Hair follicular keratinocyte (primary cell): ENCODE measurements at places on chromosomes 4 and X. TPM values are rescaled to one million over a fixed set of nuclear protein-coding genes. Genes with fewer than 3 reads are reported as not detected.

Gene PAGE5
- not detected in 2 replicates for total RNA-seq

Gene RAB40A
- total RNA-seq, result not detected in 2 replicates

Gene GYG2
- total RNA-seq, result 0.23 TPM in 1 of 2 replicates, not detected in the other

Gene SMIM10
- 0.27 TPM in 1 of 2 replicates, not detected in the other for total RNA-seq

Gene MAOB
- not detected in 2 replicates for total RNA-seq

Gene ANXA10
- total RNA-seq, result not detected in 2 replicates

Gene FAM47E
- not detected in 2 replicates for total RNA-seq

Gene HSFX2
- not detected in 2 replicates for total RNA-seq

Gene UGT2B10
- total RNA-seq, result not detected in 2 replicates

Gene ARAP2
- total RNA-seq, result 5.2 and 9.4 TPM in 2 replicates

Gene SMR3A
- total RNA-seq, result not detected in 2 replicates

Gene PF4V1
- not detected in 2 replicates for total RNA-seq

Gene FMR1NB
- total RNA-seq, result not detected in 2 replicates

Gene ARMCX4
- 0.94 and 1.1 TPM in 2 replicates for total RNA-seq

Gene PRICKLE3
- total RNA-seq, result 18.9 and 21.5 TPM in 2 replicates

Gene ZNF330
- 27.6 and 37.6 TPM in 2 replicates for total RNA-seq

Gene MAGEB17
- total RNA-seq, result not detected in 2 replicates

Gene SCFD2
- total RNA-seq, result 10.2 and 10.6 TPM in 2 replicates

Gene CSTF2
- 16.4 and 26.8 TPM in 2 replicates for total RNA-seq

Gene PASD1
- total RNA-seq, result not detected in 2 replicates

Gene HPGD
- 0.39 TPM in 1 of 2 replicates, not detected in the other for total RNA-seq

Gene MEPE
- not detected in 2 replicates for total RNA-seq

Gene IL3RA
- not detected in 2 replicates for total RNA-seq

Gene XK
- 0.39 and 0.46 TPM in 2 replicates for total RNA-seq

Gene PAGE2
- not detected in 2 replicates for total RNA-seq

Gene ADH5
- total RNA-seq, result 153 and 171 TPM in 2 replicates

Gene LUZP4
- not detected in 2 replicates for total RNA-seq

Gene PPA2
- 151 and 178 TPM in 2 replicates for total RNA-seq

Gene TAF7L
- not detected in 2 replicates for total RNA-seq

Gene EGFL6
- total RNA-seq, result not detected in 2 replicates

Gene MAGEE1
- total RNA-seq, result 0.94 and 2.8 TPM in 2 replicates

Gene ZDHHC15
- not detected in 2 replicates for total RNA-seq

Gene SPANXB1
- not detected in 2 replicates for total RNA-seq

Gene FDCSP
- not detected in 2 replicates for total RNA-seq

Gene HPF1
- total RNA-seq, result 28.5 and 57.0 TPM in 2 replicates

Gene DCAF4L1
- total RNA-seq, result not detected in 2 replicates

Gene UNC5C
- total RNA-seq, result 0.04 TPM in 1 of 2 replicates, not detected in the other

Gene POF1B
- total RNA-seq, result 3.2 and 9.1 TPM in 2 replicates

Gene GLRA3
- total RNA-seq, result not detected in 2 replicates

Gene CXCL8
- total RNA-seq, result 11.3 and 15.8 TPM in 2 replicates

Gene PABPC5
- total RNA-seq, result 0.08 TPM in 1 of 2 replicates, not detected in the other

Gene DIAPH2
- 7.8 and 15.8 TPM in 2 replicates for total RNA-seq

Gene PDLIM3
- 0.68 and 1.1 TPM in 2 replicates for total RNA-seq

Gene DKK2
- total RNA-seq, result not detected in 2 replicates

Gene PGAM4
- not detected in 2 replicates for total RNA-seq

Gene CLNK
- total RNA-seq, result not detected in 2 replicates

Gene CORIN
- 0.16 TPM in 1 of 2 replicates, not detected in the other for total RNA-seq
